ENCODE measurements at places on chromosomes 1 and 21. TPM values are rescaled to one million over a fixed set of nuclear protein-coding genes. Genes with fewer than 3 reads are reported as not detected.

Gene CNKSR1
- 46.8 TPM for polyA plus RNA-seq

Gene KCNQ4
- 6.5 TPM for polyA plus RNA-seq

DNA sequence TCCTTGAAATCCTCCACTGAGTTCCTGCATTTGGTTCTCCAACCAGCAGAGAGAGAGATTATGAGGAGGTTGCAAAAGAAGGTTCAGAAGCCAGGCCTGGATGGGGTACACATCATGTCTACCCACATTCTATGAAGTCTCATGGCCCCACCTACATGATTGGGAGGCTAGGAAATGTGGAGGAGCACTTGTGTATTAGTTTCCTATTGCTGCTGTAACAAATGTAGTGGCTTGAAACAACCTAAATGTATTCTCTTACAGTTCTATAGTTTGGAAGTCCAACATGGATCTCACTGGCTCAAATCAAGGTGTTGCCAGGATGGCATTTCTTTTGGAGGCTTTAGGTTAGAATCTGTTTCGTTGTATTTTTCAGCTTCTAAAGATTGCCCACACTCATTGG lies 134.2 kb upstream of the ZNF648 start:
- H3K4me1 ChIP-seq, result no peaks in the 10 kb centered on the region
- H3K36me3 ChIP-seq, result no peaks in the 10 kb centered on the region
- H3K27me3 ChIP-seq, result no peaks in the 10 kb centered on the region
- DNase-seq, result no peak
- H3K27ac ChIP-seq, result no peak overlapping the region
- no peak overlapping the region for H3K4me3 ChIP-seq

DNA sequence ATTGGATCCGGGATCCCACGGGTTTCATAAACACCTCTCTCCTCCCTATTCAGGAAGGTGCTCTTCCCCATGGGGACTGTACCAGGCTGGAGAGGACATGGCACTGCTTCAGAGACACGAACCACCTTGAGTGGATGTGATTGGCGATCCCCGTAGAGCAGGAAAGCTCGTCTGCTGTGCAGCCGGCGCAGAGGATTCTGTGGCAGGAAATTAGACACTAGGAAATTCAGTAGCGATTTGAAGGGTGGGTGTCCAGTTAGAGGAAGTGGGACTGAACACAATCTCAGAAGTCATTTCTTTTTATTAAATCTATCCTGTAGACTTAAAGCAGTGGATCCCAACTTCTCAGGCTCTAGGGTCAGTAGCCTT lies 767 bp downstream of the PDIK1L start:
- peaks cover 40% of the 10 kb centered on the region for H3K4me1 ChIP-seq
- no peak for DNase-seq
- H3K27ac ChIP-seq, result peak overlapping the region; percentile 94
